Cardiac septum (tissue), 1 donor: ENCODE measurements at places on chromosomes 5 and 9.

GRCh38 chr5:135458921-135459331 lies 6.8 kb upstream of the TIFAB start:
- DNase-seq = no peak

- no peak for DNase-seq
These were observed 53.4 kb downstream of the PUM3 start for GRCh38 chr9:2790466-2790865.

DNA sequence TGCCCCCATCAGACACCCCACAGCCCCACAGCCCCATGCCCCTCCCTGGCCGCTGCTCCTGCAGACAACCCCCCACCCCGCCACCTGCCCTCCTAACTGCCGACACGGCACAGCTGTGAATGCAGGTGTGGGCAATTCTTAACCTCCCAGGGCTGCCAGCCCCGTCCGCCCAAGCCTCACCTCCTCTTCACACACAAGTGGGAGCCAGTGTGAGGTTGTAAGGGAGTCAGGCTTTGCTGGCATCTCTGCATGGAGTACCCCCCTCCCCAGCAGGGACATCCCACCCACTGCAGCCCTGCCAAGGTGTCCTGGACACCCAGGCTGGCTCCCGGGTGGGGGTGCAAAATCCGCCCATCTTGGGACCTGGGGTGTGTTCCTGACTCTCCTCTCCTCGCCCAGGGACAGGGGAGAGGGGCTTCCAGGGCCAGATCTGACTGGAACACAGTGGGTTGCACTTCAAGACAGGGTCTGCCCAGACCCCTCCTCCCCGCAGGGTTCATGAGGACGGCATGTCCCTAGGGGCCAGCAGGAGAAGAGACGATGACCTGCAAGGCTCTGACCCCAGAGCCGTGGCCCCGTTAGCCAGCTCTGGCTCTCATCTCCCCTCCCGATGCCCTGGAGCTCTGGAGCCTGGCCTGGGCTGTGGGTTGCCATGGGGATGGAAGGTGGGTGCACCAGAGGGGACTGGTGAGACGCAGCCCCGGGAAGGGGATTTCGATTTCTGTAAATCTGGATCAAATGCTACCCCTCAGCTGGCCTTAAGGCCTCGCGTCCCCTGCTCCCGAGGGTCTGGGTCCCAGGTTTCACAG lies 34.4 kb downstream of the SARDH start:
- peak; percentile 66 for DNase-seq

DNA sequence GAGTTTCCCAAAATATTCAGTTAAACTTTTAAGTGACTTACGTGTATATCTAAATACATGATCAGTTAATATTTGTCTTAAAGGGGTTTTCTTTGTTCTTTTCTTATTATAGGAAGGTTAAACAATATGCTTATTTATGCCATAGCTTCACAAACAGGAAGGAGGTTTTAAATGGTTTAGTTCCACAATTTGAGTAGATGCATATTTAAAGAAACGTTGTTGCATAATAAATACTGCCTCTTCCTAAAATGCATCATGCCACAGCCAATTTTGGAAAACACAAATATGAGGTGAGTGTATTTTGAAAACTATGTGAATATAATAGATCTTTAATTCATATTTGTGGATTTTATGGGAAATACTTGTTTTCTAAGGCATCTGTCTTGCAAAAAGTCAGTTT lies 2.5 kb upstream of the ADRB2 start:
- no peak for DNase-seq

DNA sequence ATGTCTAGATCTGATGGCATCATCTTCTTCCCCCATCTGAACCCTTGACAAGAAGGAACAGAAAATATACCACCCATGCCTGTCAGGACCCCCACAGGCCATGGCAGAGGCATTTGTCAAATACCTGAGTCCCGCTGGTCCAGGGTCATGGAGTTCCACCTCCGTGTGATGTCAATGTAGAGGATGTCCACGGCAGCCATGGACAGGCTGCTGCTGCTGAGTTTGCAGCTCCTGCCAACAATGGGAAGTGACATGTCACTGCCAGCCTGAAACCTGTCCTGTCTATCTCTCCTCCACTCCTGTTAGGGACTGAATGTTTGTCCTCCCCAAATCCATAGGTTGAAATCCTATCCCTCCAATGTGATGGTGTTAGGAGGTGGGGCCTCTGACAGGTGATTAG lies 208.8 kb downstream of the DAB2IP start:
- peak; percentile 49 for DNase-seq

- no peak for DNase-seq
These were observed 147.7 kb downstream of the BARX1 start for GRCh38 chr9:93807166-93808074.

DNA sequence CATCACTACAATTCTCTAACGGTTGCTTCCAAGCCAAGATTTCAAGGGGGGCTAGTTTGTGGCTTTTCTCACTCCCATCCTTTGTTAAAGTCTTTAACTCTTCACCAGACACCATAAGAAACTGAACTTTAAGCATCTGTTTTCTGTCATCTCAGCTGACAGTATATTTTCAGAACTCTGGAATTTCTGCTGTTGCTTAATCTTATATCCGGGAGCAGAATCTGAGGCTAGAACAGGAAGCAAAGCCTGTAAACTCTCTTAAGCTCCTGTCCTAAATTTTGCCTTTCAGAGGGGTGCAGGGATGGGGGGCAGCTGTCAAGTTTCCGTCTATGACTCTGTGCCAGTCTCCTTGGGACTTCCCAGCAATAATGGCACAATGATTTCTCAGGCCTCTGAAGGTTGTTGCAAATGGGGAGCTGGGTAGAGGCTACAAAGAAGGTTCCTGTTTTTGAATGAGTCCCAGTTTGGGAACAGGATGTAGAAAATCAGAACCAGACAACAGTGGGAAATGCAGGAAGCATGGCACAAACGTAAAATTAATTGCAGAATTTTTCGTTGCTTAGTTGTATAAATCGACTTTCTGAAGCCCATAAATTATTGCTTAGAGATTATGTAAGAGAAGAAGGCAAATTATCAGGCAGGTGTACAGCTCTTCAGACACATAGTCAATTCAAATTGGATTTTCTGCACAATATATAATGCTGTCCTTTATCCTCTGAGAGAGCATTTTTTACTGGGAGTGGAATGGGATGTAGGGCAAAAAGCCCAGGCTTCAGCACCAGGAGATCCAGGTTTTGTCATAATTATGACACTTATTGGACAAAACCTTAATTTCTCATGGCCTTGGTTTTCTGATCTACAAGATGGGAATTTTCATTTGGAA lies 430.9 kb downstream of the DMAC1 start:
- no peak for DNase-seq

DNA sequence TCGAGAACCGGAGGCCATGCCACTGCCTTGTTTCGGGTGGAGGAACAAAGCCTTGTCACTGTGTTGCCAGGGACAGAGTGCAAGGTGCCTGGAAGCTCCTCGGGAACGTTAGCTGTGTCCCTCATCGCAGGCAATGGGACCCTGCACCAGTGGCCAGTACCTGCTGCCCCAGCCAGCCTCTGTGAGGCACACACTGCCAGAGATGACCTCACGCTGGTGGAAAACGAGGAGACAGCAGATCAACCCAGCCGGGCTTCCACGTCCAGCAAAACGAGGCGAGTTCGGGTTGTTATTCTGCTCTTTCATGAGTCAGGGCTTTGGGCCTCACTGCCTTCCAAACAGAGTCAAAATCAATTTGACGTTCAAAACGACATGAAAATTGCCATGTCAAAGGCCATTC lies 104.1 kb downstream of the ADAMTS2 start:
- DNase-seq = peak; percentile 58

DNA sequence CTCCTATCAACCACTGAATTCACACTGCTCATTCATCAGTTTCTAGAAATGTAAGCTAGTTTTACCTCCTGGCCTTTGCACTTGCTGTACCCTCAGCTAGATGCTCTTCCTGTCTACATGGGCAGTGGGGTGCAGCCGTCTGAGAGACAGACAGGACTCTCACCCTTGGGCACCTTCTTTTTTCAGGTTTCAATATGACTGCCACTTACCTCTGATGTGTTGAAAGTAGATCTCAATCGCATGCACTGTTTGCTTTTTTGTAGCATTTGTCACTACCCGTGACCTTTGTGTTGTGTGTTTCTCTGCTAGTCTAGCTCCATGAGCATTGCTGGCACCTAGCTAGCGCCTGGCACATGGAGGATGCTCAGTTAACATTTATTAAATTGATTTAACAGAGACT lies 403.1 kb upstream of the TRPC7 start:
- DNase-seq = no peak

DNA sequence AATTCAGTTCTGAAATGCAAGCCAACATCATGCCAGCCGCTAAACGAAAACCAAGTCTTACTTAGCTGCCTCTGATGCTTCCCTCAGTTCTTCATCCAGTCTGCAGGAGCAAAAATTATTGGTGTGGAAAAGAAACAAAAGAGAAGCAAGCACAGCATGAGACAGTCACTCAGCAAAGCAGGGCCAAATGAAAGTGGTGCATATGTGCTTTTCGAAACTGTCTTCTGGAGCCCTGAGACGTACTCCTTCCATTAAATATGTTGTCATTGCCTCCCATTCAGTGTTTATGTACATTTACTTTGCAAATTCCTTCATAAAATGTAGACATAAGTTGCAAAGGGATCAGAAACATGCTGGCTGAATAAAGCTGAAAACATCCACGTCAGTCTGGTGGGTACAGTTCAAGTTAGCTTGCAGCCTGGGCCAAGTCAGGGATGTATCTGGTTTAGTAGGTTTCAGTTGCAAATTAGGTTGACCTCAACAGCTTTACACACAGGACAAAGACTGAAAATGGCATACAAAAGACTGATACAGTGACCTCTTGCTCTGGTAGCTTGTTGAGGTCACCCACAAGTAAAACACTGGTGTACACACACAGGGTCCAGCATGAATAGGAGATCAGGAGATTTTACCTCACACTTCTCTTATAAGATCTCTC lies 139.7 kb upstream of the PCA3 start:
- DNase-seq = no peak

DNA sequence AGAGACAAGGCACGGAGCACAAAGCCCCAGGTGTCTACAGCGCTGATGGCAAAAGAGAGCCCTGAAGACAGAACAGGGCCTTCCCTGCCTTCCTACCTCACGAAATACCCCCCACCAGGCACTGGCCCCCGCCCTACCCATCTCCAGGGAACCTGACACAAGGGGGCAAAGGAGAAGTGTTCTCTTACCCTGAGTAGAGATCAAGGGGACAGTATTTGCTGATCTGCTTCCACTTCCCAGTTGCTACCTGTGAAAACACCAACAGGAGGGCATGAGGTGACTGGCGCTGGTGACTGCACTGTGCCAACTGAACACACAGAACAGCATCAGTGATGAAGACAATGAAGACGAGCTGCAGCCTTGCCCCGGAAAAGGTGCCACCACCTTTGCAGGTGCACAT lies 27.4 kb downstream of the IPPK start:
- no peak for DNase-seq

DNA sequence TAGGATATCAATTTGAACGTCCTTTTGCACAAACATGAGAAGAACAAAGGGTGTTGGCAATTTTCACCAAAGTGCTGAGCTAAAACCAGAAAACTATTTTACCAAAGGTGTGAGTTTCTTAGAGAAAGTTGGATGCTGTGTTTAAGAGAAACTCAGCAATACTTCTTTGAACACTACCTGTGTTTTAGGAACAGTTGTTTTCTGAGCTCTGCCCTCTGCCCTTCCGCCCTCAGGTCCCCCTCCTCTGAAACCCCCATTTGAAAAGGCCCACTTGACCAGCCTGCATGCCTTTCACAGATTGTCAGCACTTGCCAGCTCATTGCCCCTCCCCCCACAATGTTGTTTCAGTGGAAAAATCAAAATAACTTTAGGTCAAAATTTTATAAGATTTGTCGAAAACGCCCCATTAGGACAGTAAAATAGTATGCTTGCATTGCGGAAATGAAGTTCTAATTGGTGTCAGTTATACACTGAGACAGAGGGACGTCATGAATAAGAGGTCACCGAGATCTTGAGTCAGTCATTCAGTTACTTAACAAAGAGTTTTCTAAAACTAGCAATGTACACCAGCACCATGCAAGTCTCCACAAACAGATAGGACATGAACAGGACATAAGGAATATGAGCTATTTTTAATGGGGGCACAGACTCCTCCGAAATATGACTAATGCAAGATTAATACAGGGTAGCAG lies 61.9 kb upstream of the IL7R start:
- no peak for DNase-seq

- peak; percentile 90 for DNase-seq
These were observed 31.2 kb downstream of the KCNMB1 start for GRCh38 chr5:170357955-170358444.

- no peak for DNase-seq
These were observed 88.7 kb downstream of the ITGA1 start for GRCh38 chr5:52876456-52876855.

DNA sequence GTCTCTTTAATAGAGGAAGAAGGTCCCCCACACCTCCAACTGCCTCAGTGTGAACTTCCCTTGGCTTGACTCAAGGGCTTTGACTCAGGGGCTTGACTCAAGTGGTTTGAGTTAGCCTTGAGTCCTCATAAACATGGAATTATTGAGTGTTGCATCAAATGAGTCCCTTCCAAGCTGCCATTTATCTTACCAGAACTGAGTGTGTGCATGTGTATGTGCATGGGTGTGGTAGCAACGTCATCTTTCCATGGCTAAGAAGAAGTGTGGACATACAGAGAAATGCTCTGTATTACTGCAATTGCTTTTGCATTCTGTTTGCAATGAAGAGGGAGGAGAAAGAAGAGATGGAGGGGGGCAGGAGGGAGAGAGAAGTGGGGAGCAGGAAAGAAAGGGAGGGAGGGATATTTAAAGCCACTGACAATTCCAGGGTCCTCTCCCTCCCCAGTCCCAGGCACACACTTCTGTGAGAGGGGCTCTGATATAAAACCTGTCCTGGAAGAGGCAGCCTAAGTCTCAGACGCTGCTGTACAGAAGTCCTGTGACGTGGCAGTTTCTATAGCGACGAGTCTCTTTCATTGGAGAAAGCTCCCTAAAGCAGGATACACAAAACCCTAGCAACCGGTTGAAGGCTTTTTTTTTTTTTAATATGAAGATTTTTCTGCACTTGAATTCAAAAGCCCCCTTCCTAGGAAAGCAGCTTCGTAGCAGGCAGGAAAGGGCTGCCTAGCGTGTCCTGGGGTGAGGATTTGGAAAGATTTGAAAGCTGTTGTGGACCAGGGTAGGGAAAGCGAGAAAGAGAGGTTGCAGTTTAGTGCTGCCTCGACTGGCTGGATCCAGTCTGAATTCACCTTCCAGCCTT lies 93.3 kb upstream of the MAP1B start:
- DNase-seq = no peak

DNA sequence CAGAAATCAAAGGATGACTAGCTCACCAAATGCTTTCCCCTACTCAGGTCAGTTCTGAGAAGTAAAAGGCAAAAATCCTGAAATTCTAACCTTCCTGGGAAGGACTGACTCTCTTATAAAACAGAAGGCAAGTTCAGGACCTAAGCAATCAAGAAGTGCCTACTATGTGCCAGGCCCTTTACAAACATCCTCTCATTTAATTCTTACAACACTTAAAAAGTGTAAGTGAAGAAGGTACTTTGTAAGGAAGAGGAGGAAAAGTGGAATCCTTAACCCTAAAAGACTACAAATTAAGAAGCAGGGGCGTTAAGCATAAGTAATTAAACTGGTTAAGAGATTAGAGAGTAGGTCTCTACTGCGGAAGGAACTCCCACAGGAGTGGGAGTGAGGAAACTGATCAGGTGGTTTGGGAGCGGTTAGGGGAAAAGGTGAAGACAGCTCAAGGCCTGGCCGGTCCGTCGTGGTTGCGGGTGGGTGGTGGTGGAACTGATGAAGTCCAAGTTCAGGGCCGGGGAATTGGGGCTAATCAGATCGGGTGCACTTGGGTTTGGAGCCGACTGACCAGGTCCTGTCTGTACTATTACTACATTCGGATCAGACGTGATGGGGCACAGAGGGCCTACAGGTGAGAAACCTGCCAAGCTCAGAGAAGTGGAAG lies 839 bp downstream of the MED27 start:
- DNase-seq = no peak
